ENCODE measurements at places on chromosomes 1 and 21. TPM values are rescaled to one million over a fixed set of nuclear protein-coding genes. Genes with fewer than 3 reads are reported as not detected.

Gene PLA2G5
- total RNA-seq: not detected

Gene HLCS
- total RNA-seq: 13.4 TPM

- DNase-seq: no peak
Observed at GRCh38 chr1:32536764-32537163, 2.5 kb upstream of the ZBTB8A start.

DNA sequence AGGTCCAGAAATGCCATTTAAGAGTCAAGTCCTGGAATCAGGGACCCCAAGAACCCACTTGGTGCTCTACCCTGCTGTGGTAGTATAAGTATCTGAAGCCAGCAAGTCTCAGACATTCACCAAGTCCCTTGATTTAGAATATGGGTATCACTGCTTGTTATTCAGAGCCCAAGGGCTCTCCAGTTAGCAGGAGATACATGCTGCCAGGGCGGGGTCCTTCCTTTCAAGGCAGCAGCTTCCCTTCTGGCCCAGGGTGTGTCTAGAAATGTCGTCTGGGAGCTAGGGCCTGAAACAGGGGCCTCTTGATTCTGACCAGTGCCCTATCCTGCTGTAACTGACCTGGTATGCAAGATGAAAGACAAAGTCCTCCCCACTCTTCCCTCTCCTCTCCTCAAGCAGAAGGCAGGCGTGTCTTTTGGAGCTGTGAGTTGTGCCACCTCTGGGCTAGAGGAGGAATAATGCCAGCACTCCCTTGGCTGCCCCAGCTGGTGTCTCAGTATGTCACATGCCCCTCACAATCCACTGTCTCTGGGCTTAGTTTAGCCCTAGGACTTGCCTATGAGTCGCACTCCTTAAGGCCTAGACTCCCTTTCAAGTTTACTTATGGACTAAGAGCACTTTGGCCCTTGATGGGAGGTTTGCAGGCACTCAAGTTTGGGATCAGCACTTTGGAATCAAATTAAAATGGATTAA, 200.2 kb downstream of the MRPL39 start:
- no peak for DNase-seq

DNA sequence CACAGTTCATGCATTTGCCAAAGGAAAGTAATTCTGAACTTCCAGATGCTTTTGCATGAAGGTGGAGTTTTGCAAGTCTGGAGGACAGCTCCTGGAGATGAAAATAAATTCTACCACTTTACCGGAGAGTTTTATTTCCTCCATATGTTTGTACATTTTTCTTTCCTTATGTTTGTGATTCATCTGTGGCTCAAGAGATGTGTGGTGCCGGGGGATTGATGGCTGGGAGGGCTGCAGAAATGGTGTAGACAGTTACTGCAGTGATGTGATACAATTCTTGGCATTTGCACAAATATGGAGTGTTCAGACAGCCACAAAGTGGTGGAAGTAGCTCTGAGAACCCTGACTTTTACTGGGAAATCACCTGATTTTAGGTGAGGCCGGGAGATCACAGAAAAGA, 58.5 kb upstream of the ASB17 start:
- no peak for DNase-seq

DNA sequence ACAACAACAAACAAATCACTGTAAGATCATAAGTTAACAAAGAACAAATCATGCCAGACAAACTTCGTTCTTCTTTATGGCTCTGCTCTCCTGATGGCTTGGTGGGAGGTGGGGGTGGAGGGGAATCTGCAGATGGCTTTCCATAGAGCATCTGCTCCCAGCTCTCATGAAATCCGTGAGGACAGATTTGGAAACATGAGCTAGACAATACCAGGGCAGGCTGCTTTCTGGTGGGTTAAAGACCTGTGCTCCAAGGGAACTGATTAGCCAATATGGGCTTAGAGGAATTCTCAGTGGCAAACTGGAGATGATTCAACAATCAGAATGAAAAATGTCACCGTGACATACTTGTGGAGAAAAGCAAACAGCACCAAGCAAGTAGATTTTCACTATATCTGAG, 69.4 kb upstream of the TLR5 start:
- no peak for DNase-seq

GRCh38 chr1:18955441-18956192, 859 bp downstream of the IFFO2 start:
- DNase-seq: peak; percentile 81

Gene EFCAB14
- total RNA-seq: 43.5 TPM

Gene NID1
- 0.09 TPM for total RNA-seq

DNA sequence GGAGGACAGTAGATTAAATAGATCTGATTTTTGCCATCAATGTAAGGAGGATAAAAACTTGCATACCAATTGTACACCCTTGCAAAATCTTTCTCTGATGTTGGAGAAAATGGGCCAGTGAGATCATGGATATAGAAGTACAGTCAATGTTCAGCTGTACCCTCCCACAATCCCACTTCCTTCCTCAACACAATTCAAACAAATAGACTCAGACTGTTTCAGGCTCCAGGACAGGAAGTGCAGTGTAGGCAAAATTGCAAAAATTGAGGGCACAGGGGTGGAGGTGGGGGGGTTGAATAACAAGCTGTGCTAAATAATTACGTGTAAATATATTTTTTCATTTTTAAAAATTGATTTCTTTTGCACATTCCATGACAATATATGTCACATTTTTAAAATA, 3.9 kb upstream of the IFI44 start:
- peak; percentile 39 for DNase-seq

Gene NBPF3
- total RNA-seq: 5.5 TPM

Gene IL19
- total RNA-seq: not detected

Gene AMY1B
- total RNA-seq: not detected

DNA sequence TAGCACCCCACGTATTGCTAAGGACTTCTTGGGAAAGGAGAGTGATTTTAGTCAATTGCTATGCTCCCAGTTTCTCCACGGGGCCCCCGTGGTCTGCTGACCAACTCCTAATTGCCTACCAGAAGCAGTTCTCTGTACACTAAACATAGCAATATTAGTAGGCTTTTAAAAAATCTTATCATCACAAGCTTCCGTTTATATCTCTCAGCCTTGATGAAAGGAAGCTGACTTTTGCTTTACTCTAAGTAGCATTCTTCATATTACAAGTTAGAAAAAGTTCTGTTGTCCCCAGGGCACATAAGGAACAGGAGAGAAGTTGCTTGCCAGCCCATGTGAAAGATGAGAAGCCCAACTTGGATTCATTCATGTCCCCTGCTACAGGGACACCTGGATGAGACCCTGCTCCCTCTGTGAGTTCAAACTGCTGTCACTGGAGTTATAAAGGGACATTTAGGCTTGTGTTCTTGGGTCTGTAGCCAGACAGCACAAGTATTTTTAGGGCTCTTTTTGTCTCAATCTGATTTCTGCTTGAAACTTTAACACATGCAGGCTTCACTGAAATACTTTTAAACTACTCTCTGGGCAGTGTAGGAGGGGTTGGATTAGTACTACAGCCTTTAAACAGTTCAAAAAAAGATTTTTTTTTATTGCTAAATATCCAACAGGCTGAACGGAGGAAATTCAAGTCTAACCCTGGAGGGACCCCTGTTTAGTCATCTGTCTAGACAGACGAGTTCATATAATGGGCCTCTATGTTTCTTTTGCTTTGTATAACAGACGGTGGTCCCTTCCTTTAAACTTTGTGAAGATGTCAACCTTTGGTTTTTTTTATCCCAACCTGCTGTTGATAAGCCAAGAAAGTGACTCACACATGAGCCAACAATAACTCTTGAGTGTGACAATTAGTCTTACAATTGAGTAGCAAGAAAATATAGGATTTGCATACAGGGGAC, 29.5 kb downstream of the TGFB2 start:
- DNase-seq: no peak

- no peak for DNase-seq
Observed at GRCh38 chr1:226949401-226949800, 9.3 kb downstream of the COQ8A start.

DNA sequence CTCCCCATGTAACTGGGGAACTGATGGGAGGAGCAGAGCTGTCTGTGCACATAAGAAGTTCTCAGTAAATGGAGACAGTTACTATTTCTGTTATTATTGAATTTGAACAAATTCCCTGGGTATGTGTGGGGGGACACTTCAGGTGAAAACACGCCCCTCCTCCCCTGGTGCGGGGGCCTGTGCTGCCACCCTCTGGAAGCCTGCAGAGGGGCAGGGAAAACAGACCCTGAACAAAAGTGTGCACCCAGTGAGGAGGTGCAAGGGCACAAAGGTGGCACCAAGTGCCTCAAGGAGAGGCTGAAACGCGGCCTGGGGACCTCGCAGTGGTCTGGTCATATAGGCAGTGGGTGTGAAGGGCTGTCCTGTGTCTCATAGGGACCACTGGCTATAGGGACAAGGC, 18.2 kb upstream of the NADK start:
- no peak for DNase-seq

DNA sequence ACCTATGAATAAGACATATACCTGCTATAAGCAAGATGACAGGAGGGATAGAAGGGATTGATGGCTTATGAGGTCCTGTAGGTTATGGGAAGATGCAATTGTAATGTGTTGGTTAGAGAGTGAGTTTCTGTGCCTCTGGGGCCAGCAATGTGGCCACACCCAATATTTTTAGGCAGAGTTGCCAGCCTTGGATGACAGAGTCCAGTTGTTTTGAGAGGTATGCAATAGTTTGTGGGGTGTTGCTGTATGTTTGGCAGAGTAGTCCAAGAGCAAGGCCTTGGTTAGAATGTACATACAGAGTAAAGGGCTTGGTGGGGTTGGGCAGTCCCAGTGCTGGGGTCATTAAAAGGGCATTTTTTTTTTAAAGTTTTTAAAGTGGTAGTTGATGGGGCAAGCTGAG, 36.6 kb upstream of the PLA2G5 start:
- no peak for DNase-seq
